ENCODE measurements at places on chromosomes 6 and 20.

- ATAC-seq = no peak
Observed at GRCh38 chr6:129835691-129836090, 25.4 kb downstream of the TMEM244 start.

DNA sequence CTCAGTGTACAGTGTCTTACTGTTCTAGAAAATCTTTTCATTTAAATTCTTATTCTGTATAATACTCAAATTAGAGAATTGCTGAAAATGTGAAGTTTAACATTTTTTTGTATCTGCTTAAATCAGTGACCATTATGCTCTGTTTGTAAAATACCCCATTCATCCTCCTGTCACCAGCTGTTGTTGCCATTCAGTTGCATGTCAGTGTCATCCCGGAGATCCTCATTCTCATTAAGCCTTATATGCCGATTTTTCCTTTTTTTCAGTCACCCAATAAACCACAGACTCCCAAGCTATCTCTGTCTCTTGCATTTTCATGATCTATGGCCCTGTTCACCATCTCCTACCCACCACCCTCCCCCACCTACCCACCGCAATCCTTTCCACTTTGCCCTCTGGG is 20.4 kb downstream of the GTF2H5 start:
- ATAC-seq = no peak

DNA sequence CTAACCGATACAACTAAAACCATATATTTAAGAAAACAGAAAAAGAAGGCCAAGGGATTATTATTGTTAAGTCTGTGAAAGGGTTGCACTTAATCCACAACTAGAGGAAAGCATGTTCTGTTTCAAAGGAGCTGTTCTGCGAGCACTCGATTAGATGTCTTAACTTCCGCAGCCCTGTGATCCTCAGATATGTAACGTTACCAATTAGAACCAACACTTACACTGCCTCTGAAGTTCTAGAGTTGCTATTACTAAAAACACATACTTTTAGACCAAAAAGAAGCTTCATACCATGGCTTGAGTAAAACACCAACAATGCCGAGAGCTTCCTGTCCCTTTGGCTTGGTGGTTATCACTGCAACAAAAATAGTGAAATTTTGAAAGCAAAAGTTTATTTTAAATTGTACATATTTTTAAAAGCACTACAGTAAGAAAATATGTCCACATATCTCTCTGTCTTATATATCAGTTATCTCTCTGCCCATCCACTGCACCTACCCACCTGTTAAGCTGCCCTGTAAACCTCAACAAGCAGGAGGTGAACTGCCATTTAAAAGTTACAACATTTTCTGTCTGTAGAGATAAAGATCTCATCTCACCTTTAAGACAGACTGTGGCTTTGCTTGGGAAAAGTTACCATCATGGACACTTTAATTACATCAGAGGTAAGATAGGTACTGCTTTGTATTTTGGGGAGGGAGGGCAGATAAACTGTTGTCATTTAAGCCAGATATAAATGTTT is 7.1 kb upstream of the DUSP22 start:
- ATAC-seq = no peak

- ATAC-seq = no peak
Observed at GRCh38 chr20:48201188-48201587, 415.9 kb upstream of the SULF2 start.

- no peak for ATAC-seq
Observed at GRCh38 chr6:25311331-25311840, 32.2 kb downstream of the CARMIL1 start.

GRCh38 chr20:709991-710779 is 34.6 kb upstream of the SCRT2 start:
- peak; percentile 57 for ATAC-seq

GRCh38 chr6:62652692-62653328 is 366.8 kb upstream of the KHDRBS2 start:
- no peak for ATAC-seq

- ATAC-seq = no peak
Observed at GRCh38 chr6:115133790-115134189, 791.0 kb upstream of the HS3ST5 start.

GRCh38 chr6:31765910-31766794 is 3.7 kb downstream of the SAPCD1 start:
- no peak for ATAC-seq

DNA sequence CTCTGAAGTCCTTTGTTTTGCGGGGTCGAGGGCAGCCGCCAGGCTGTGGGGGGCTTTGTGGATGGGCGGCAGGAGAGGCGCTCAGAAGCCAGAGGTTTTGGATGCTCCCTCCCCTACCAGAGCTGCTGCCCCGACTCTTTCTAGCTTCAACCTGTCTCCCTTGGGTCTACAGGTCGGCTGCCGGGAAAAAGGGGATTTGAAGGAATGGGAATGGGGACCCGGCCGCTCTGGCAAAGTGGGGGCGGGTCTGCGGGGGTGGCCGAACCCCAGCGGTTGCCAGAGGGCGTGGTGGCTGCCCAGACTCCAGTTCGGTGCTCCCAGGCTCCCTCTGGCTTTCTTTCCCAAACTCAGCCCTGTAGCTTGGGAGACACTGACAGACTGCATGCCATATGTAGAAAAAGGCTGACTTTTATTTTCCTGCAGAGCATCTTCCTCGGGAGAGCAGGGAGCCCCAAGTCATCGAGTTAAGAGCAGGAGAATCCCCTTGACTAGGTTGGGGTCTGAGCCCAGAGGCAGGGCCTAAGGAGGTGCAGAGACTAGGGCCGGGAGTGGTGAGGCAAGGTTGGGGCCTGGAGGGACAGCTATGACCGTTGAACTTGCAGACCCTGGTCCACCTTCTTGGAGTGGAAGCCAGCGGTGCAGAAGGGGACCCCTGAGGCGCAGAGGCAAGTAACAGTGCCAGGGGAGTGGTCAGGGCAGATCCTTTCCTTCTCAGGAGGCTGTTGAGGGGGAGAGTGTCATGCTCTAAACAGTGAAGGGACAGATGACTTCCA is 1.4 kb upstream of the PPP1R18 start:
- no peak for ATAC-seq

GRCh38 chr6:67642582-67642981 is 992.5 kb upstream of the ADGRB3 start:
- ATAC-seq = no peak

DNA sequence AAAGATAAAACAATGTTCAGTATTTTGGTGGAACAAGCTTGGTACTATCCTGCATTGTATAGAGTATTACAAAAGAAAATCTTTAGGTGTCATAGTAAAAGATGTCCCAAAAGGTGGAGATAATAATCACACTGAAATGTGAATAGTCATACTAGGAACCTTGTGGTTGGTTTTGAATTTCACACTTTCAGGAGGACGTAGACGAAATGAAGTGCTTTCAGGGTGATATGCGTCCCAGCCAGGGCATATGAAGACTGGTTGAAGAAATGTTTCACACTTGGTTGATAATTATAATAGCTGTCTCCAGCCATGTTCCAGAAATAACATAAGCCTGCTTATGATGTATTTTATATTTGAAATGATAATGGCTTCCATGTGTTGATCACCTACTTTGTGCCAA is 60.4 kb downstream of the SCAND1 start:
- peak; percentile 85 for ATAC-seq

Data from stimulated activated memory B cell treated with anti-CD40 and anti-IgM and Interleukin-4, amounts not matched to agents 10 μg/mL and 1 μg/mL and 100 μg/mL, for 72 hours (primary cell).